ENCODE measurements at places on chromosomes 4 and X.
A peak's percentile ranks its signal among the peaks of the same experiment; 100 is the strongest.

DNA sequence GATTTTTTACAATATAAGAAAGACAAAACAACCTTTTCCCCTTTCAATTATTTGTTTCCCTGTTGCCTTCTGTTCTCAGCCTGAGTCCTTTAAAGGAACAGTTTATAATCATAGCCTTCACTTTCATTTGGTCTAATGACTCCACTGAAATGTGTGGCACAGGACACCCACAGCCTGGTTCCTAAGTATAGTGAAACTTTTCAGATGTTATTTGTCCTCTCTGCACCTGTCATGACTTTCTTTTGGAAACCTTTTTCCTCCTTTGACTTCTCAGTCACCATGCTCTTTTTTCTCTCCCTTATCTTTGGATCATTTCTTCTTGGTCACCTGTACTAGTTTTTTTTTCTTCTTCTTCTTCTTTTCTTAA lies 237.8 kb upstream of the ANXA3 start:
- DNase-seq, result no peak

DNA sequence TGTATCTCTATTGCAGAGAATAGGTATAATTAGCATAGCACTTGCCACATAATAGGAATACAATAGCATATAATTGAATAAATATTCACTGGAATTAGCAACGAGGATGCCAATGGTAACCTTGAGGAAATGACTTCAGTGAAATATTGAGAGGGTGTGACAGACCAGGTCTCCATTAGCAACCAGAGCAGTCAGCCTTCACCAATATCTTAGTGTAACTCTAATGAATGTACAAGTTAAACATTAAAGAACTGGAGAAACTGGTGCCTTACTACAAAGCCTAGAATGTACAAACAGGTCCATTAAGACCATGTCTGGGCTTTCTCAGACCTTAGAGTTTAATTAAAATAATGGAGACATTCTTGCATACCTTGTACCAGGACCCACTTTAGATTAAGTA lies 143.0 kb downstream of the MAGEB17 start:
- no peak for DNase-seq

DNA sequence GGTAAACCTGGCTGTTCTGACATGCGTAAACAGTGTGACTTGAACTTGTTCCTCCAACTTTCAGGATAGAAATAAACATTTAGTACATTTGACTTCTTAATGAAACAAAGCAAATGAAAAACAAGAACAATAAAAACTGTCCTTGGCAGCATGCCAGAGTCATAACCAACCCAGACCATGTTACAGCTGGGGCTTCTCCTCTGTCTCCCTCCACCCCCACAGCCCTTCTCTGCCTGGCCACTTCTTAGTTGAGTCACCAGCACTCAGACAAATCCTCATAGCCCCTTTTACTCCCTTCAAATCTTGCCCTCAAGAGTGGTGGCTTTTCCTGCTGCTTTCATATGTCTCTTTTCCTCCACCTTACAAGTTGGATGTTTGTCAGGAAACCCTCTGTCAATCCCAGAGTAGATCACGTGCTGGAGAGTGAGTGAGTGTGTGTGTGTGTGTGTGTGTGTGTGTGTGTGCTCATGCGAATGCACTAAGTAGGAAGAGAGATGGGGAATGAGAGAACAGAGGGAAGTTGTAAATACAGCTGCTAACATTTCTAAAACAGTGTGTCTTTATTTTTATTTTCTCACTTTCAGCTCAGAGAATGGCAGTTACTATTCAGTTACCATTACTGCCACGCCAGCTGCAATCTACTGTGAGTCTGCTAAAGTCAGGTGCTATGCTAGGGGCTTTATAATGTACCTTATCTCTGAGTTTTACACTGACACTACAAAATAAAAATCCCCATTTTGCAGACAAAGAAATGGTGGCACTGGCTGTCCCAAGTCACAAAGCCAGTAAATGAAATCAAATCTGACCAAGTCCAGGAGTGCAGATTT lies 15.0 kb downstream of the SCARB2 start:
- DNase-seq, result peak; percentile 83

- DNase-seq, result peak; percentile 68
Observed at GRCh38 chrX:49155243-49155899, 7.2 kb upstream of the MAGIX start.

DNA sequence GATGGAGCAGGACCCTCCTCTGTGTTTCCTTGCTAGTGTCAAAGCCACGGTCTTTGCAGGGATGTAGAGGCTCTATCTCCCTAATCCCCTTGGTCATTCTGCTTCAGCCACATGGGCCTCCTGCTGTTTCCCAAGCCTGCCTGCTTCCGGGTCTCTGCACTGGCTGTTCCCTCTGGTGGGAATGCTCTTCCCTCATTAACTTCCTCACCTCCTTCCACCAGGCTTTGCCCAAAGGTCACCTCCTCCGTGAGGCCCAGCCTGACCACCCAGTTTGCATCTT lies 56.6 kb downstream of the ABLIM2 start:
- DNase-seq, result no peak

GRCh38 chr4:18192901-18193300 lies 171.3 kb upstream of the LCORL start:
- no peak for DNase-seq

- no peak for DNase-seq
Observed at GRCh38 chr4:59500103-59500502, 1700.0 kb upstream of the ADGRL3 start.

GRCh38 chr4:16075975-16076757 lies 7.7 kb downstream of the PROM1 start:
- DNase-seq, result no peak

GRCh38 chrX:139826065-139827044 lies 106.5 kb downstream of the ATP11C start:
- DNase-seq, result peak; percentile 88

GRCh38 chr4:139647184-139647583 lies 18.4 kb upstream of the MGST2 start:
- no peak for DNase-seq

DNA sequence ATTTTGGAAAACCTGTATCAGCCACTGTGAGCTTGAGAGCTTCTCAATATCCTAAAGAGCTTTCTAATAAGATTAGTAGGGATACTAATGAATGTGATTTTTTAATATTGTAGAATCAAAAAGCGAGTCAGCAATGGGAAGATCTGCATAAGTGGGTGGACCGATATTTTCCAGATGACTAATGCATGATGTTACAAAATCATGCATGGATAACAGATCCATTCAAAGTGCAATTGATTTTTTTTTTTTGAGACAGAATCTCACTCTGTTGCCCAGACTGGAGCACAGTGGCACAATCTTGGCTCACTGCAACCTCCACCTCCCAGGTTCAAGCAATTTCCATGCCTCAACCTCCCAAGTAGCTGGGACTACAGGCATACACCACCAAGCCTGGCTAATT lies 7.3 kb upstream of the CLDN2 start:
- peak; percentile 25 for DNase-seq

DNA sequence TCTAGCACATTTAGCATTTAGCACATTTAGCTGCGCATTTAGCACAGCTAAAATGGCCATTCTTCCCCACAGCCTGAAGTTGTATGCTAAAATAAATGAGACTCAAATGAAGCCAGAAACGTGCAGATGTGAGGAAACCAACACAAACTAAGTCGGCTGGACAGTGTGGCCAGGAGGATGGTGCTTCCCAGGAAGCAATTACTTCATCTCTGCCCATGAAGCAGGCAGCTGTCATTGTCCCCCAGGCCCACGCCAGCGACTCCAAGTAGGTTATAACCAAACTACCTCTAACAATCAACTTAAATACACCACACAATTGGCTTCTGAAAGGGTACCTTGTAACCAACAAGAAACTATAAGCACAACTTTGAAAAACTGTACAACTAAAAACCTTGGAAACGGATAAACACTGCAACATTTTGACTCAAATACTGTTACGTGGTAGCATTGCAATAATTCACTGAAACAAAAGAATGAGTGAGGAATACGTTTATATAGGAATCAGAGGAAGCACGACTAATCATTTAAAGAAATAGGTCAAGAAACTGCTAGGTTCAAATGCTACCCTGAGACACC lies 39.2 kb downstream of the AFAP1 start:
- DNase-seq, result no peak

- DNase-seq, result peak; percentile 59
Observed at GRCh38 chrX:49884290-49884862, 5.1 kb downstream of the USP27X start.

DNA sequence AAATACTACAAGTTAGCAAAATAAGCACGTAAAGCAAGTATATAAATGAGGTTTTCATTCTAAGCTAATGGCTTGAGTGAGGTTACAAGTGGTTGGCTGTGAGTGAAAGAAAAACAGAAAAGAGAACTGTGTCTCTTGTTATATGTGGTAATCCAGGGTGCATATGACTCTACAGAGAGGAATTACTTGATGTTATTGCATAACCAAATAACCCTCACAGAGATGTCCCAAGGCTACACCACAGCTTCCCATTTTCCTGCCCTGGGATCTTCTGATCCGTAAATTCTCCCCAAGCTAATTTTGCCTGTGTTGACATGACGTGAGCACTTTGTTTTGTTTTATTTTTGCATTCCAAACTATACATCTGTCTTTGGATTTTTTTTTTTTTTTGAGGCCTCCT lies 470.0 kb upstream of the INTU start:
- DNase-seq, result peak; percentile 92

GRCh38 chrX:54223581-54223980 lies 40.5 kb upstream of the FAM120C start:
- no peak for DNase-seq

- no peak for DNase-seq
Observed at GRCh38 chrX:72271812-72272211, 5.2 kb downstream of the RPS4X start.

- DNase-seq, result peak; percentile 1
Observed at GRCh38 chr4:45453258-45453853, 670.5 kb downstream of the GABRG1 start.

GRCh38 chr4:188975271-188975670 lies 836.0 kb downstream of the TRIML1 start:
- DNase-seq, result no peak

GRCh38 chr4:24056289-24056688 lies 166.4 kb upstream of the PPARGC1A start:
- no peak for DNase-seq

DNA sequence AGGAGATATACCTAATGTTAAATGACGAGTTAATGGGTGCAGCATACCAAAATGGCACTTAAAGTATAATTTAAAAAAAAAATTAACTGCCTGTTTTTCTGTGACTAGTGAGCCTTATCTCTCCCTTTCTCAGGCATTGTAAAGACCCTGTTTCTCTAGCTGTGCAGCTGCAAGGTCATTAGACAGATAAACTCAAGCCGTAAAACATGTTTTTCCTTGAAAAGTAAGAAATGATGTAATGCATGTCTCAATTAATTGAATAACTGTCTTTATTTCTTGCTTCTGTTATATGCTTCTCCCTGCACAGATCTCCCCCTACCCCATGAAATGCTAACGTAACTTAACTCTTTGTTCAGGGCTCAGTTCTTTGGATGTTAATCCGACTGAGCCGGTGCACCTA lies 10.5 kb downstream of the TBC1D19 start:
- no peak for DNase-seq

GRCh38 chrX:10039821-10040793 lies 72.9 kb downstream of the CLDN34 start:
- DNase-seq, result peak; percentile 60

DNA sequence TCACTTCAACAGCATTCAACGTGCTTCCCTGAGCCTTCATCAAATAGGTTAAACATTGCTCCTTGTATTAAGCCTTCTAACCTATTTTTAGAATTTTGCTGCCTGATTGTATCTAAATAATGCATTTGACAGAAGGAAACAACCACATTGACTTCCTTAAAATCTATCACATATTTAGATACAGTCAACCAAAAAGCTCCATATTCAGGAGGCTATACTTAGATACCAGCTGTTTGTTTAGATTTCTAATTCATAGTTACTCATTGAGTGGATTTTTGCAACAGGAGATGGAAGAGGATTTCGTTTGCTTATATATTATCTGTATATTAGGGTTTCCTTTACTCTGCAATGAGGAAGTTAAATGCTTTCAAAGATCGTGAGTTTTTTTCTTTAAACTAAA lies 241.1 kb upstream of the PPP1R2C start:
- no peak for DNase-seq

DNA sequence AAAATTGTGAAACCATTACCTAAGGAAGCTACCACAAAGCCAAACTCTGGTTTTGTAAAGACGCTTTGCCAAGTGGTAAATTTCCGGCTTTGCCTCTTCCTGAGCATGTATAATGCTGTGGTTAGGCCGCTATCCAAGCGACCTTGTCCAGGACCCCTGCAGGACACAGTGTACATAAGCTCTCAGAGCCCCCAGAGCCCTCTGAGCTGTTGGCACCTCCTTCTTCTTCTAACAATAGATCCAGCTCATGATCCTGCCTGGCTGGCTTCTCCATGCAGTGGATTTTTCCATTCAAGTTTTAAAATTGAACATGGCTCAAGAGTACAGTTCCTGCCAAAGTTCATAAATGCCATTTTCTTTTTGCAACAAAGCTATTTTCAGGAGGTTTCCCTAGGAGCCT lies 326.7 kb downstream of the MAPK10 start:
- peak; percentile 90 for DNase-seq

DNA sequence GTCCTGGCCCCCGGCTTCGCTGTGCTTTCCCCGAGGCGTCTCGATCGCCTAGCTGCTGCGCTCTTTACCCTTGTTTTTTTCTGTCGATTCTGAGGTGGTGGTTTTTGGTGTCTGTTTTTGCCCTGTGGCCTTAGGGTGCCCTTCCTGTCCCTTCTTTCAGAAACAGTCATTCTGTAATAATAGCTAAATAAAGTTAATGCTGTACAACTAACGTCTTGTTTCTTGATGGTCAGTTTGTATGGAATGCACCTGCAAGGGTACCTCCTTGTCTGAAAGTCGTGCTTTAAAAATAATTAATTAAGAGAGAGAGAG lies 686 bp downstream of the FIP1L1 start:
- no peak for DNase-seq

DNA sequence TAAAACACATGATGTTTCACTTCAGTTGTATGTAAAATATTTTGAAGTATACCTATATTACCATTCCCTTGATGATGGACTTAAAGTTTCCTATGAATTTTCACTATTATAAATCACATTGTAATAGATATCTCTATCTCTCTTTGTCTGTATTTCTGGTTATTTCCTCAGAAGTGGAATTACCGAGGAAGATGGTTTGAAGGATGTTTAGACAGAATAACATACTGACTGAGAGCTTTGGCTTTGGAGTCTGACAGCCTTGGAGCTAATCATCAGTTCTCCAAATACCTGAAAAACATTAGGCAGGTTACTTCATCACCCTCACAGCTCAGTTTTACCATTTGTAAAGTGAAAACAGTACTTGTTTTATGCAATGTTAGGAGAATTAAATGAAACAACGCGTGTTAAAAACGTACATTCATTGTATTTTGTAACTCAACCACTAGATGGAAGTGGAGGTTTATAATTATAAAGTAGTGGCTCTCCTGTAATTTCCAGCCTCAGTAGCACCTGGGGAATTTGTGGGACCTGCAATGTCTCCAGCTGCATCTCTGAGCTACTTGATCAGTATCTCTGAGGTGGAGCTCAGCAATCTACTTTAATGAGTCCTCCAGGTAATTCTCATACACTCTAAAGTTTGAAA lies 14.3 kb downstream of the JCHAIN start:
- peak; percentile 38 for DNase-seq

Data from AG10803 (cell line).